ENCODE measurements at places on chromosomes 6 and 20. TPM values are rescaled to one million over a fixed set of nuclear protein-coding genes. Genes with fewer than 3 reads are reported as not detected.

- no peaks in the 10 kb centered on the region for H3K27me3 ChIP-seq
- 0 out of 2 replicates have a peak, but pooled peaks cover 7% of the 10 kb centered on the region for H3K4me1 ChIP-seq
Measured at GRCh38 chr6:14075095-14075503, 42.5 kb upstream of the CD83 start.

WFDC5 gene
- total RNA-seq: not detected

DNA sequence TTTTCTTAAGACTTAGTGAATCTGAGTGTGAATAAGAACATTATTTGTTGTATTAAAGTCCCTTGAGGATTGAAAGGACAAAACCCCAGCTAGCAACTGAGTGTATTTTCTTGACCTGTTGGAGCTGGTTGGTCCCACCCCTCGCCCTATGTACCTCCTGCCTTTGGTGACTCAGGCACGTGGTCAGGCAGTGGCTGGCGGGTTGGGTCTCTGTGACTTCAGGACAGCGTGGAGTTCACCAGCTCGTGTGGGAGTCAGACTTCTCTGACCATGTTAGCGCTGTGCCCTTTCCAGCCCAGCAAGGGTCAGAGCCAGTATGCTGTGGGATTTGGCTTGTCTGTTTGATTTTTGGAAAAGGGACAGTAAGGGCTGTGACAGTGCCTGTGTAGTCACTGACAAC, 93.7 kb downstream of the SSR1 start:
- H3K4me1 ChIP-seq: peaks cover 5% of the 10 kb centered on the region
- peaks cover 27% of the 10 kb centered on the region for H3K36me3 ChIP-seq
- H3K27me3 ChIP-seq: no peaks in the 10 kb centered on the region
- peak; percentile 71 for DNase-seq
- H3K4me3 ChIP-seq: no peak overlapping the region
- peak overlapping the region; percentile 17 for H3K27ac ChIP-seq

KCNK5 gene
- total RNA-seq: not detected

HMGCLL1 gene
- total RNA-seq: not detected

BPIFB4 gene
- total RNA-seq: not detected

GRCh38 chr6:6547110-6547879, 41.2 kb upstream of the LY86 start:
- H3K27me3 ChIP-seq: peaks cover 7% of the 10 kb centered on the region
- H3K4me3 ChIP-seq: no peak overlapping the region
- H3K36me3 ChIP-seq: no peaks in the 10 kb centered on the region
- no peaks in the 10 kb centered on the region for H3K4me1 ChIP-seq

- peak; percentile 84 for DNase-seq
- no peaks in the 10 kb centered on the region for H3K27me3 ChIP-seq
- no peak overlapping the region for H3K4me3 ChIP-seq
- peaks cover 6% of the 10 kb centered on the region for H3K4me1 ChIP-seq
- H3K36me3 ChIP-seq: peaks cover 16% of the 10 kb centered on the region
Measured at GRCh38 chr6:33197431-33198048, 2.9 kb downstream of the RXRB start.

DNA sequence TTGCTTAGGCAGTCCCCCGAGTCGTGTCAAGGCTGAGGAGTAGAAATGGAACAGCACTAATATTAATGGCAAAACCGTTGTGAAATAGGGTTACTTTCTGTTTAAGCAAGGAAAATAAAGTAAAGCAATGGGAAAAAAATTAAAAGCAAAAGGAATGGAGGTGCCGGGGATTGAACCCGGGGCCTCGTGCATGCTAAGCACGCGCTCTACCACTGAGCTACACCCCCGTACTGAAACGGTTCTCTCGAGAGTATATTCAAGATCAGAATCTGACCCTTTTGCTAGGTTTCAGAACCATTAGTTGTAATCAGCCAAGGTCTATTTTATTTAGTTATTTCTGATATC, 85.5 kb downstream of the TRIM27 start:
- H3K27me3 ChIP-seq: peaks cover 9% of the 10 kb centered on the region
- peak overlapping the region; percentile 89 for H3K4me3 ChIP-seq
- H3K4me1 ChIP-seq: no peaks in the 10 kb centered on the region
- H3K36me3 ChIP-seq: no peaks in the 10 kb centered on the region
- H3K27ac ChIP-seq: peak overlapping the region; percentile 23

GRCh38 chr6:6436366-6436765, 115.9 kb upstream of the F13A1 start:
- no peak overlapping the region for H3K4me3 ChIP-seq
- no peak for DNase-seq
- no peaks in the 10 kb centered on the region for H3K36me3 ChIP-seq
- H3K4me1 ChIP-seq: no peaks in the 10 kb centered on the region

DNA sequence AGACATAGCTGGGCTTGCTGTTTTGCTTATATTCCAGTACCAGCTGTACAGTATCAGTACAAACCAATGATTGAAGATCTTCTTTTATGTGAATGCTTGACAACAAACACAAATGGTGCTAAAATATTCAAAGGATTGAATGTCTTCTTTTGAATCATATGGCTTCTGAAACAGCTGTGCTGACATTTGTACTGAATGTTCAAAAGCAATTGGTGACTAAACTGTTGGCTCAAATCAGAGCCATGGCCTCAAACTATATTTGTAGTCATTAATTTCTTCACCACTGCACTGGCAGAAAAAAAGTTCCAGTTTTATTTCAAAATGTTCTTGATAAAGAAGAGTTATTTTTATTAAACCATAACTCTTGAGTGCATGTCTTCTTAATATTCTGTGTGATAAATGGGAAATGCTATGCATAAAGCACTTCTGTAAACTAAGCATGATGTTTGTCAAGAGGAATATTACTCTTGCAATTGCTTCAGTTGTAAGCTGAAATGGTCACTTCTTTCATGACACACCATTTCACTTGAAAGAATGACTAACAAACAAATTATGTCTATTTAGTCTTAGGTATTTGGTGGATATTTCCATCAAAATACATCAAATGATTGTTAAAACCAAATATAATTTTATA, 45.9 kb upstream of the CENPW start:
- no peaks in the 10 kb centered on the region for H3K4me1 ChIP-seq
- DNase-seq: peak; percentile 2
- H3K27me3 ChIP-seq: no peaks in the 10 kb centered on the region
- no peaks in the 10 kb centered on the region for H3K36me3 ChIP-seq
- no peak overlapping the region for H3K27ac ChIP-seq

GRCh38 chr6:80501636-80502035, 395.2 kb downstream of the BCKDHB start:
- H3K27ac ChIP-seq: no peak overlapping the region
- H3K36me3 ChIP-seq: no peaks in the 10 kb centered on the region
- no peak for DNase-seq
- no peaks in the 10 kb centered on the region for H3K27me3 ChIP-seq
- no peak overlapping the region for H3K4me3 ChIP-seq

GRCh38 chr6:131383421-131384411, 189.3 kb upstream of the ARG1 start:
- peak overlapping the region; percentile 21 for H3K4me3 ChIP-seq
- peak overlapping the region; percentile 38 for H3K27ac ChIP-seq
- peak; percentile 69 for DNase-seq
- no peaks in the 10 kb centered on the region for H3K36me3 ChIP-seq

- peaks cover 5% of the 10 kb centered on the region for H3K27me3 ChIP-seq
- DNase-seq: no peak
- no peak overlapping the region for H3K4me3 ChIP-seq
- H3K36me3 ChIP-seq: no peaks in the 10 kb centered on the region
Measured at GRCh38 chr20:32920530-32921298, 62.0 kb downstream of the EFCAB8 start.

ASIP gene
- not detected for total RNA-seq

DNA sequence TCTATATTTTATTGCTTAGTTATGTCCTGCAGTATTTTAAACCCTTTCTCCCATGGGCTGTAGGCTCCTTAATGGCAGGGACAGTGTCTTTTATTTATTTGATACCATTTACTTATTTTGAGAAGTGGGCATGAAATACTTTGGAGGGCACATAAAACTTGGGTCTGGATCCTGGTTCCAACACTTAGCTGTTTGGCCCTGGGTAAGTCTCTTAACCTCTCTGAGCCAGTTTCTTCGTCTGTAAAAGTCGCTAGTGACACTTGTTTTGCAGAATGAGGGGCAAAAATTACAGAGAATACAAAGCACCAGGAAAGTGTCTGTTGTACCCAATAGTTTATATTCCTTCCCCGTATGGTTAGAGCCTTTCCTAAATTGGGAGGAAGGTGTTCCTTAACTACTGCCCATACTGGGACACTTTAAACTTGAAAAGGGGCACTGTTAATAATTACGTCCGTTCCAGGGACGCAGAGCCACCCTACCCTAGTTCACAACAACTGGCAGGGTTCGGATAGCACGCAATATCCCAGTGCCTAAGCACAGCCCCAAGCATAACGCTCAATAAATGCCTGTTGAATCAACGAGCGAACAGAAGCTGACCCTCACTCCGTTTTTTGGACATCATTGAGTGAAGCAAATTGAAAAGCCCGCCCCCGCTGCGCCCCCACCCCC, 6.0 kb upstream of the ARMC12 start:
- peaks cover 27% of the 10 kb centered on the region for H3K4me1 ChIP-seq
- H3K36me3 ChIP-seq: no peaks in the 10 kb centered on the region
- no peak for DNase-seq
- H3K27ac ChIP-seq: no peak overlapping the region
- no peaks in the 10 kb centered on the region for H3K27me3 ChIP-seq

- no peaks in the 10 kb centered on the region for H3K36me3 ChIP-seq
- H3K27ac ChIP-seq: no peak overlapping the region
- H3K27me3 ChIP-seq: peaks cover under 1% of the 10 kb centered on the region
- no peak for DNase-seq
- no peak overlapping the region for H3K4me3 ChIP-seq
Measured at GRCh38 chr20:62618611-62619529, 23.4 kb upstream of the SLCO4A1 start.

- peaks cover 18% of the 10 kb centered on the region for H3K4me1 ChIP-seq
- H3K27me3 ChIP-seq: no peaks in the 10 kb centered on the region
- DNase-seq: peak; percentile 40
- H3K27ac ChIP-seq: no peak overlapping the region
Measured at GRCh38 chr20:3788685-3789155, 2.2 kb upstream of the CENPB start.

DNA sequence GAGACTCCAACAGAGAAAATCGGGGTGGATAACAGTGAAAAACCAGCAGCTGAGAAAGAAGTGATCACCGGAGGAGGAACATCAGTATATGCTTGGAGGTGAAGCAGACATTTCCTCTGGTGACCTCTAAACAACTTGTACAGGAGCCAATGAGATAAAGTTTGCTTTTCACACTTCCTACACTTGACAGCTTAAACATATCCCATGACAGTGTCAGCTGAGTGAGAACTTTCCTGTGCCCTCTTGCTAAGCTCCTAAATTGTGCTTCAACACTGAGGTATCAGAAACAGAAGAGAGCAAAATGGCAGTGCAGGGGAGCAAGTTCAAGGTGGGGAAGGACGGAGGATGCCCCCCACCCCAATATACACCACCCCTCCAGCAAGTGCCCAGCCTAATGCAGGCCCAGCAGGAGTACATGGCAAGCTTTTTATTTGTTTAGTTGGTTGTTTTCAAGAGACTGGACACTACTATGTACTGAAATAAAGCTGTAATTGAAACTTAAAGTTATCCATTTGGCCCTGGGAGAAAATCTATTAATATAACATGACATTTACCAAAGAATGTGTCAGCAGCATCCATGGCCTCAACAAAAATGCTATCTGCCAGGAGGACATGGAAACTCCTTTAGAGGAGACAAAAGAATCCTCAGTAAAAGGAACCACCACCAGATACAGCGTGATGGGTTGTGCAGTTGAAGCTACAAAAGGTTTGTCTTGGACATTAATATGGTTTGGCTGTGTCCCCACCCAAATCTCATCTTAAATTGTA, 540.2 kb downstream of the PRKN start:
- H3K27ac ChIP-seq: no peak overlapping the region
- H3K4me3 ChIP-seq: no peak overlapping the region
- H3K36me3 ChIP-seq: no peaks in the 10 kb centered on the region

GRCh38 chr20:31496761-31497295, 17.4 kb upstream of the HM13 start:
- no peaks in the 10 kb centered on the region for H3K36me3 ChIP-seq
- H3K4me3 ChIP-seq: peak overlapping the region; percentile 57
- peaks cover 15% of the 10 kb centered on the region for H3K4me1 ChIP-seq
- no peaks in the 10 kb centered on the region for H3K27me3 ChIP-seq
- H3K27ac ChIP-seq: peak overlapping the region; percentile 34

- H3K4me1 ChIP-seq: no peaks in the 10 kb centered on the region
- peaks cover 6% of the 10 kb centered on the region for H3K36me3 ChIP-seq
- no peak overlapping the region for H3K4me3 ChIP-seq
Measured at GRCh38 chr20:37773291-37773826, 79.5 kb downstream of the CTNNBL1 start.
